ENCODE measurements at places on chromosomes 3 and 15. TPM values are rescaled to one million over a fixed set of nuclear protein-coding genes. Genes with fewer than 3 reads are reported as not detected.

DNA sequence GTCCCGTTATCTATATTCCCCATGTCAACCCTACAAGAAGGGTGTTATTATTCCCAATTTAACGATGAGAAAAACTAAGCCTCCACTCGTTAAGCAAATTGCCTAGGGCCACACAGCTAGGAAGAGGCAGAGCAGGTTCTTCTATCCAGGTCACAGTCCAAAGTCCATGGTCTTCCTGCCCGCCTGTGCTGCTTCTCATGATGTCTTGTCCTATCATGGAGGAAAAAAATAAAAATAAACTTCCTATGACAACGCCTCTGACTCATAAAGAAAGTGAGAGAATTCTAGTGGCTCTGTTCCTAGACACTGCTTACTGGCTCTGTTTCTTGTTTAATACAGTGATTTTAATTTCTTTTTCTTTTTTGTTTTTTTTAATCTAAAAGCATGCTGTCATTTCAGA, 9.7 kb downstream of the COL8A1 start:
- no peak for DNase-seq

- DNase-seq, result no peak
Measured at GRCh38 chr3:58334506-58334884, 1.8 kb downstream of the PXK start.

GRCh38 chr3:112167758-112168157, 34.7 kb upstream of the GCSAM start:
- no peak for DNase-seq

The ARGFX gene
- total RNA-seq, result not detected

The CFAP100 gene
- total RNA-seq, result not detected
